Stimulated activated CD4-positive, alpha-beta T cell treated with anti-CD3 and anti-CD28 coated beads, Interleukin-1b, Interleukin-23, amount 100 ng/mL, for 1 hour (primary cell): ENCODE measurements at places on chromosomes 3 and 15.

GRCh38 chr3:70684701-70685100 lies 372.3 kb upstream of the MDFIC2 start:
- DNase-seq: no peak

DNA sequence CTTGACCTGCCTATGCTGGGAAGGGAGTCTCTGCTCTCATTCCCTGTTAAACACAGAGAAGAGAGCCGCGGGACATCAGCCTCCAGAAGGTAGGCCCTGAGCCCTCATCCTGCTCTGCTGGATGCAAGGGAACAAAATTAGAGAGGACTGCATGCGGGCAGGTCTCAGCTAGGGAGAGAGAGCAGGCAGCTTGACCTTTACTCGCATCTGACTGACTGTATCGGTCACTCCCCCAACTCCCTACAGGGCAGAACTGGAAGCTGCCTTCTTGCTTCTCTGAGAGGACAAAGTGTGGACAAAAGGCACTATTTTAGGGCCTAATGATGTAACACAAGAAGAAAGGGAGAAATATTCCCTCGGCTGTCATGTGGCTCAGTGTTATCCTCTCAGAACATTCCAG lies 38.7 kb upstream of the ATOSA start:
- no peak for DNase-seq

GRCh38 chr3:42381551-42382082 lies 28.8 kb downstream of the LYZL4 start:
- DNase-seq: no peak

DNA sequence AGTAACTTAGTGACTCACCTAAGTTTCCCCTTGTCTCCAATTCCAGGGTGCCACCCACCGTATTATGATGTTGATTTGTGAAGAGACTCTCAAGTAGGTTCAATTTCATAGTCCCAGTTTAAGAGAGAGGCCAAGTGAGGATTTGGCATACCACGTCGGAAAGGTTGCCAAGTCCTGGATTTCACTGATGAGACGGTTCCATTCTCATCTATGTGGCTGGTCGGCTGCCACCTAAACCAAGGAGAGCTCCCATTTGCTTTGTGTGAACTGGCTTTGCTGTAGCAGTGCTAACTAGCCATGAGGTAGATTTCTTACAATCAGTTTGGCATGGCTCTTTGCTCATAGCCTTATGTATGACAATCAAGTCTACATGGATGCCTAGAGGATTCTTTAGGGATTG lies 653.6 kb downstream of the NLGN1 start:
- DNase-seq: no peak

- no peak for DNase-seq
Measured at GRCh38 chr3:48859206-48859605, 11.5 kb upstream of the PRKAR2A start.

GRCh38 chr3:119294696-119295671 lies 801 bp downstream of the ARHGAP31 start:
- no peak for DNase-seq

DNA sequence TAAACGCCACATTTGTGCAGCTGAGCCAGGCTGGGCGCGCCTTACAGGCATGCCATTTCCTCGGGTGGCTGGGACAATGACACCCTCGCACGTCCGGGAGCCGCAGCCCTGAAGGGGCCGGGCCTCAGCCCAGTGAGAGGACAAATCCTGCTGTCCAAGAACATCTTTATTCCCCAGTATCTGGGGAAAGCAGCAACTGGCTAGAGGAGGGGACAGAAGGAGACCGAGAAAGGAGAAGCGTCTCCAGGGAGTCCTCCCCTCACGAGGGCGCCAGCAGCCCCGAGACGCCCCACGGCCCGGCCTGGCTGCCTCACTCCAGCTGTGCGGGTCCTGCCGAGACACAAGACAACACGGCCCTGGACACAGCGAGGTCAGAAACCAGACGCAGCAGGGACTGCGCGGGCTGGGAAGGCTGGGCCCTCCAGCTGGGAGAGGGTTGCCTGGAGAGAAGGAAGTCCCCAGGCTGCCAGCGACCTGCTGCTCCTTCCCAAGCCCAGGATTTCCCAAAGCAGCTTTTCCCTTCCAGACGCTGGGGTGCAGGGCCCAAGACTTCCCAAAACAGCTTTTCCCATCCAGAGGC lies 130.2 kb downstream of the CHSY1 start:
- DNase-seq: no peak

DNA sequence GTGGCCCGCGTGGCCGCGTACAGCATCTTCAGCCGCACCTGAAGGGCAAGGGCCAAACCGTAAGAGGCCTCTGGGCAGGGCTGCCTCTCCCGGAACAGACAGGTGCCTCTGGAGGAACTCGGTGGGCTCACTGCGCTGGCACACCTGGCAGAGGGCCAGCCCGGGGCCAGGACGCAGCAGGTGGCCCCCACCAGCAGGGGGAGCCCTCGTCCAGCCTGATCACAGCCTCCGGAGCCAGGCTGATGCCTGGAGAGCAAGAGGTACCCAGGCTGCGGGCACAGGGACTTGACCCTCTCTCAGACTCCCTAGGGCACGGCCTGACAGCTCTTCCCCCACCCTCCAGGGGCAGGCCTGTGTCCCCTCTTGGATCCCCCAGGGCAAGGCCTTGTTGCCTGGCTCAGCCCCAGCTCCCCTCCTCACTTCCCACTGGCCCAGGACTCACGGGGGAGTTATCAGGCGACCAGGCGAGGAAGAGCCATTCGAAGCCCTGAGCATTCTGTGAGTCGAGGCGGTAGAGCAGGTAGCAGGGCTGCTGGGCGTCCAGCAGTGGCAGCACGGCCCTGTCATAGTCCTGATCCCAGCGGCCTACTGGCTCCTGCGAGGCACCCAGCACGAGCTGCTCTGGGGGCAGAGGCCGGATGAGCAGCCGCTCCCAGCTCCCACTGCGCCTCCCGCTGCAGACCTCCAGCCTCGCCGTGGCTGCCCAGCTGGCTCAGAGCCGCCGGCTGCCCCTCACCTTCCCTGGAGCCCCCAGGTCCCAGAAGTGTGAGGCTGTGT lies 6.2 kb upstream of the TLR9 start:
- peak; percentile 92 for DNase-seq

DNA sequence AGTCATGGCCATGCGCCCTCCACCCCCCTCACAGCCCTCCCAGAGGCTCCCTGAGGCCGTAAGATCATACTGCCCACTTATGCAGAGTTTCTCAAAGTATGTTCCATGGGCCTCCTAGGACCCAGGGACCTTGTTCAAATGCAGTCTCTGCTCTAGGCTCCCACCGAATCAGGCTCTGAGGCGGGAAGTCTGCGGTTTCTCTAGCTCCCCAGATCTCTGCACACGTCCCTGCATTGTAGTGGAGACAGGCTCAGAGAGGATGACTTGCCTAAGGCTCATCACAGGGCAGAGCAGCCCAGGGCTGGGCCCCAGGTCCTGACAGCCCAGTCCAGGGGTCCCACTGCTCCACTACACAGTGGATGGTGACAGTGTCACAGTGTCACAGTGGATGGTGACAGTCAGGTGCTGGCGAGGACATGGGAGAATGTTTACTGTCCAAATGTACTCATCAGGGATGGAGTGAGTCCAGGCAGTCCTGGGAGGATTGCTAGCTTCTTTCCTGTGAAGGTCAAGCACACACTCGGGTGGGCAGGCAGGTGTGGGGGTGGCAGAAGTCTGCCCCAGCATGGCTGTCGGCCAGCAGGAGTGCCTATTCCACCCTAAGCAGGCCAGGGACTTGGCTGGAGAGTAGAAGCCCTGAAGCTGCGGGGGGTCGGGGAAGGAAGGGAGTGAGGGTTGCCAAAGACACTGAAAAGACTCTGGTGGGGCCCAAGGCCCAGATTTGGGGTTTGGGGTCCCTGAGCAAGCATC lies 12.4 kb downstream of the ANKRD63 start:
- DNase-seq: no peak

GRCh38 chr15:40344631-40345120 lies 3.9 kb upstream of the CCDC9B start:
- DNase-seq: no peak

DNA sequence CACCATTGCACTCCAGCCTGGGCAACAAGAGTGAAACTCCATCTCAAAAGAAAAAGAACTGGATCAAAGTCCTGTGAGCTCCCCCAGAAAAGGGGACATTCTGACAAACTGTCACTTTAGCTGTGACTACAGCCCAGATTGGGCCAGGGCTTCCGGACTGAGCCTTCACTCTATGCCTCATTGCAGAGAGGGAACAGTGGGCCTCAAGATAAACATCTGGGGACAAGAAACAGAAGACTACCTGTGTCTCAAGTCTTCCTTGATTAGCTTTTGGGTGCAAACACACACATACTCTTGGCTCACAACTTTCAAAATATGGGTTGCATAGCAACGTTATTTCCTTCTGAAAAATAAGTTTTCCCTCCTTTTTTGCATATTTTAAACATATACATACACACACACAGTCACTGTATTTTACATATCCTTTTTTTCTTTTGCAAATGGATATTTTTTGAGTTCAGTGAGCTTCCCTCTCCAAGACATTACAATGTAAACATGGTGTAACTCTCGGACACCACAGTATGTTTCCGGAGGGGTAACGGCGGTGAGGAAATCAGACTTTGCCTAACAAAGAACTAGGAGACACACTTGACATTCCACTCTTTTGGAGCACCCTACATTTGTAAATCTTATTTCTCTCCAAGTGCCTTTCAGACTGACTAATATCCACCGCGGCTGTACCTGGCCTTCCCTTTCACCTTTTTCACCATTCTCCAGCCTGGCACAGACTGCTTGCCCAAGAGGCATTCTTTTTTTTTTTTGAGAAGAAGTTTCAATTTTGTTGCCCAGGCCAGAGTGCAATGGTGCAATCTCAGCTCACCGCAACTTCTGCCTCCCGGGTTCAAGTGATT lies 3.5 kb downstream of the TKT start:
- DNase-seq: no peak

GRCh38 chr15:100860829-100861510 lies 18.7 kb upstream of the ALDH1A3 start:
- DNase-seq: no peak

DNA sequence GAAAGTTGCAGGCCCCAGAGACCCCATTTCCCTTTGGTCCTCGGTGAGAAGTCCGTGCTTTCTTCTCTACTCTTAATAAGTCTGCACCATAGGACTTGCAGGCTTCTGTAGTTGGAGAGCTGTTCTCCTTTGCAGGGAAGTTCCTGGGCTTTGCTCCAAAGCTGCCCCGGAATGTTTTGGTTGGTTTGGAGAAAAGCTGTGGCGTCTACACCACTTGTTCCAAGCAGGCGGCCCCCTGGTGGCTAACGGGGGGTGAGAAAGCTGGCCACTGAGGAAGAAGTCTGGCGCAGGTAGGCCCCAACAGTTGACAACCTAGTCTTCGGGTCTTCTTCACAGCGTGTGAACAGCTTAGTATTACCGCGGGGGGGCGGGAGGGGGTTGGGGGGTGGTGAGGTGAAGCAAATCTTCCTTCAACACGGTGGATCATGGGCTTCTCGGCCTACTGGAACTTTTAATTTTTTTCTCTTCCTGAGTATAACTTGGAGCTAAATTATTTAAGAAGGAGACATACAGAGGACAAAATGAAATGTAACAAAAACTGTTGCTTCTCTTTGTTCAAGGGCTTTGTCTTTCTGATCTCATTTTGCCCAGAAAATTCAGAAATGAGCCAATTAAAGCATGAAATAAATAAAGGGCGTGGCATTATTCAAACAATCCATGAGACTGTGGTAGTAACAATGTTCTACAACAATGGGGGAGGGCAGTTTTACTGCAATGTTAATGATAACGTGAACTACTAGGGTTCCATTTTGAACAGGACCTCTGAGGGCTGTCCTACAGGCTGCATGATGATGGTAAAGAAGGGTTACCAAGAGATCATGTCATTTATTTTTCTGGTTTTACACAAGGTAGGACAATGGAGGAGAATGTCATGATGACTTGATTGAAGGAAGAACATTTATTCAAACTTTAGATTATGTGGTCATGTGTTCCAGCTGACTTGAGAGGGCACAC lies 2.2 kb upstream of the THRB start:
- DNase-seq: no peak

DNA sequence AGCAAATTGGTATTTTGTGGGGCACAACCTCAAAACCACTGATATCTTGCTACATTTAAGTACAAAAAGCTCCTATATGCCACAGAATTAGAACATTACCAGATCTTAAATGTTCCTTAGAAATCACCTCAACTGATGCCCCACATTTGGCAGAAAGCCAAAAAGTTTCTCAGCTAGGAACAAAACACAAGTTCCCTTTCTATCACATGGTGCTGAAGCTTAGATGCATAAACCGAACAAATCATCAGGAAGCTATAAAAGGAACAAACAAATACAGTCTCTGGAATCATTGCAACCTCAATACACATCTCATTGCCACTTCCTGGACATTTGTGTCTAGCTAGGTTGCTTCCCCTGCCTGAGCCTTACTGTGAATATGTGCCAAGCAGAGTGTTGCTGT lies 492.6 kb downstream of the LPP start:
- no peak for DNase-seq

- no peak for DNase-seq
Measured at GRCh38 chr3:3503411-3503810, 295.8 kb upstream of the LRRN1 start.

DNA sequence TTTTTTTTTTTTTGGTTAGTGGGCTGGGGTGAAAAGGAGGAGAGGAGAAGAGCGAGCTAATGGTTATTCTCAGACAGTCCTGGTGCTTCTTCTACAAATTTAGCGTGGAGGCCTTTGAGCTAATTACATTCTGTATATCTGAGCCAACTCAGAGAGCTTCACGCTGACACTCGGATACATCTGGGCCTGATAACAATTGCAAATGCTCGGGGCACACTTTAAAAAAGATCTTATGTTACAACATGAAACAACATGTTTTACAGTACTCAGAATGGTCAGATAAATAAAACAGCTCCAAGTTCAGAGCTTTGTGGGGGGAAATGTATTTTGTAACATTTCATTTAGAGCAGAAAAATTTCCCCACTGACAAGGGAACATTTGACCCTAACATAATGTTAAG lies 966.9 kb upstream of the NR2F2 start:
- DNase-seq: no peak

DNA sequence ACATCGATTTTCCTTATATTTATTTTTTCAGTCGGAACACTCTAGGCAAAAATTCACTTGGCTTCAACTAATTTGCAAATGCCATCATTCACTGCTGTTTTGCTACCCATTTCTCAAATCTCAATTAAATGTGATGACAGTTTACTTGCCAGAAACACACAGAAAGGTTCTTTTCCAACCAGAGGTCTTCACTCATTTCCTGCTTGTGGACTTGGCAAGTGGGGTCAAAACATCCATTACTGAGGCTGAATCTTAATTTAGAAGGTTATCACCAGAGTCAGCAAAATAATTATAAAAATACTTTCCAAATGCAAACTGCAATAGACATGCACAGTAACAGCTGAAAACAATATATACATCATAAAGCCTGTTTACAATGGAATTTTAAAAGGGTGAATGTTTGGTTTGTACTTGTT lies 625.4 kb upstream of the TBL1XR1 start:
- DNase-seq: no peak

GRCh38 chr3:157807280-157807679 lies 298.9 kb downstream of the SHOX2 start:
- no peak for DNase-seq

DNA sequence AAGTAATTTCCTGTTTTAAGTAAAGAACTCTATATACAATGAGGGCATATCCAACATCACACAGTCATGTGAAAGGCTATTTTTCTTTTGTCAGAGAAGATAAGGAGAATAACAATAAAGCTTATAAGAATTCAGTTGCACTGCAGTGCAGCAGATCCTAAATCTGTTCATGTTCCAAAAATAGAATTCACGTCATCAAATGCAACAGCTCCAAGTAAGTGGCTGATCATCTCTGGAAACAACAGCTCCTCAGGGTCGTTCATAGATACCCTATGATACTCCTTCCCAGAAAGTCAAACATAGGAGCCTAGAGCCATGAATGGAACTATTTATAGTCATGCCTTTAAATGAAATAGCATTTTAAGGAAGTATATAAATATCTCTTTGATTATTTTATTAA lies 100.2 kb downstream of the FMN1 start:
- no peak for DNase-seq
